ENCODE measurements at places on chromosomes 2 and 18. TPM values are rescaled to one million over a fixed set of nuclear protein-coding genes. Genes with fewer than 3 reads are reported as not detected.

Gene NRBP1
- 137 TPM for total RNA-seq

GRCh38 chr2:184524551-184525382 is 73.6 kb upstream of the ZNF804A start:
- no peak for DNase-seq

- DNase-seq = no peak
These were observed 196.1 kb downstream of the CPS1 start for GRCh38 chr2:210752532-210752931.

- DNase-seq = no peak
These were observed 56.4 kb downstream of the NCK2 start for GRCh38 chr2:105800953-105801635.

DNA sequence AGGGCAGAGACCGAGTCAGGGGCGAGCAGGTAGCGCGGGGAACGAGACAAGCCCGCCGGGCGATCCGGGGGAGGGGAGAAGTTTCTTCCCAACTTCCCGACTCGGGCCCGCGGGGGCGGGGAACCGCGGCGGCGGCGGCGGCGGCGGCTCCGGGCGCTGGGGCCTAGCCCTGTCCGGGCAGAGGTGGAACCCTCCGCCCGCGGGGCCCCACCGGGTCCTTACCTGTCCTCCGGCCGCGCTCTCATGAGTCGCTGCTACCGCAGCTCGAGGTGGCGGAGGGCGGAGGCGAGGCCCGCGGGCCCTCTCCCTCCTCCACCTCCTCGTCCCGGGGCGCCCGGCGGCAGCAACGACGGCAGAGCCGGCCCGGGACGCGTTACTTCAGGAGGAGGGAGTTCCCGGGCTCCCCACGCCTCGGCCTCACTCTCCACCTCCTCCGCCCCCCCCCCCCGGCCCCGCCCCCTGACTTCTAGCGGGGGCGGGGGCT is at the start of gene YES1:
TSS of gene YES1 (minus strand) at position 351 of the 484 bp plus-strand sequence. CDS start 55,415 bp downstream, outside the sequence.
- DNase-seq = no peak

DNA sequence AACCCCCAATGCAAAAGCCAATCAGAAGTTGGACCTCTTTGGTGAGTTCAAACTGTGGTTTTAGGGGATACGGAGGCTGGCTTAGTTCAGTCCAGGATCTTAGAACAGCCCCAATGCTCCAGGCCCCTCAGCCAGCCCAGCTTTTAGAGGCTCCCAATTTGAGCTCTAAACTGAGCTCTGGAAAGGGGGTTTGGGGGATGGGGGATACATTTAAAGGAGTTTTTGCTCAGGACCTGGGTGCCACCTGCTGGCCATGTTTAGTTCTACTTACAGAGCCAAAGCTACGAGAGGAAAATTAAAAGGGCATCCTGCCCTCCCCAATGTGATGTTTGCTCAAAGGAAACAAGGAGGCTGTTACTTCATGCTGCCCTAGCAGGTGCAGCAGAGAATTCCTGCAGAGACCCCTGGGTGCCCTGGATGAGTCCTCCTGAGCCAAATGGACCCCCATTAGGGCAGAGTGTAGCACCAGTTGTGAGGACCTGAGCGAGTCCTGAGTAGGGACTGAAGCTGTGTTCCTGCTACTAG is 15.9 kb upstream of the TMEM214 start:
- no peak for DNase-seq

DNA sequence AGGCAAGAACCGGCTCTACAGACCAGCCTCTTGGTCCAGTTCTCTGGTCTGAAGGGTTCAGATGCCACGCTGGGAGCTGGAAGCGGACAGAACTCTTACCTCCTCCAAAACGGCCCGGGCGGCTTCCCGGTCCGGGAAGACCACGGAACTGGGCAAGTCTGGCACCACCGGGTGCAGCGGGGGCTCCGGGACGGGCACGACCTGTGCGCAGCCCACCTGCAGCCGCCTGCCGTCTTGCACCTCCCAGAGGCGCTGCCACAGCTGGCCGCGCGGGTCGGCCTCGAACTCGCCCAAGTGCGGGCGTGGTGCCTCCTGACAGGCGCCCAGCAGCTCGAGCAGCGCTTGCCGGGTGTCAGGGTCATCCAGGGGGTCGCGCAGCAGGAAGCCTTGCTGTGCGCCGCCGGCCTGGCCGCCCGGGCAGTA is 773 bp downstream of the CMPK2 start:
- DNase-seq = no peak

GRCh38 chr2:164328310-164328709 is 293.0 kb downstream of the GRB14 start:
- DNase-seq = no peak

- DNase-seq = no peak
These were observed 37.1 kb downstream of the BCL11A start for GRCh38 chr2:60516383-60516811.

Gene FAM237A
- total RNA-seq = not detected

Gene COL4A3
- 0.04 TPM for total RNA-seq

DNA sequence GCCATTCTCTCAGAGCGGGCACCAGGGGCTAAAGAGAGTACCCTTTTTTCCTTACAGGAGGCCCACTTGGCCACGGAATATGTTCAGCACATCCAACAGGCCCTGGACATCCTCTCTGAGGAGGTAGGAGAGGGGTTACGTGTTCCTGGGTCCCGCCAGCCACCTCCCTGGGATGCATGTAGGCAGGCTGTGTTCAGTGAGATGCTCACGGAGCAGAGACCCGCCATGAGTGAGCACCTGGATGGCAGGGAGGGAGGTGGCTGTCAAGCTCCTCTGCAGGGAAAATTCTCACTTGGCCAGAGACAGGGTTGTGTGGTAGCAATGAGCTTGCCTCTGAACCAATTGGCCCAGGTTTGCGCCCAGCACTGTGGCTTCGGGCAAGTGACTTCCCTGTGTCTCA is 123.1 kb upstream of the PPP1CB start:
- DNase-seq = no peak

Gene DNAJC5G
- total RNA-seq = not detected

Gene LHCGR
- total RNA-seq = not detected

DNA sequence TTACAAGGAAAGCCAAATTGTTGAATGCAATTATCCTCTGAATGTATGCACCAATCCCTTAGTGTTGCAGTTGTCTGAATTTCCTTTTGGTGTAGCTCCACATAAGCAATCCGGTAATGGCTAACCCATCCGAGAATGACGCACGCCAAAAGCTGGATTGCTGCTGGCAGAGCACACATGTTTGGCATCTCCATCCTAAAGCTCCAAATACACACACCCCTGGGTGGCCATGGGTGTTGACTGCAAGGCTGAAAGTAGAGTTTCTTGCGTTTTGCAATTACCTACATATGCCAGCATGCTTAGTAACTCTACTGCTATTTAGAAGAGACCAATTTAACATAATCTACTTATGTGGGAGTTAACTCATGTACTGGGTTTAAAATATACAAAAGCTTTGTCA is 53.1 kb downstream of the KCTD1 start:
- DNase-seq = no peak

Gene POTEI
- 0.07 TPM for total RNA-seq

GRCh38 chr18:55795101-55795669 is 207.2 kb upstream of the TCF4 start:
- DNase-seq = no peak
